Suppressor macrophage (primary cell): ENCODE measurements at places on chromosomes 13 and 19.

GRCh38 chr19:31104451-31104850 lies 244.8 kb downstream of the TSHZ3 start:
- DNase-seq: no peak

- no peak for DNase-seq
Measured at GRCh38 chr13:40583738-40584137, 82.7 kb downstream of the FOXO1 start.

- DNase-seq: no peak
Measured at GRCh38 chr19:40193587-40193849, 2.3 kb downstream of the MAP3K10 start.

GRCh38 chr19:11102944-11103343 lies 13.7 kb downstream of the LDLR start:
- no peak for DNase-seq

DNA sequence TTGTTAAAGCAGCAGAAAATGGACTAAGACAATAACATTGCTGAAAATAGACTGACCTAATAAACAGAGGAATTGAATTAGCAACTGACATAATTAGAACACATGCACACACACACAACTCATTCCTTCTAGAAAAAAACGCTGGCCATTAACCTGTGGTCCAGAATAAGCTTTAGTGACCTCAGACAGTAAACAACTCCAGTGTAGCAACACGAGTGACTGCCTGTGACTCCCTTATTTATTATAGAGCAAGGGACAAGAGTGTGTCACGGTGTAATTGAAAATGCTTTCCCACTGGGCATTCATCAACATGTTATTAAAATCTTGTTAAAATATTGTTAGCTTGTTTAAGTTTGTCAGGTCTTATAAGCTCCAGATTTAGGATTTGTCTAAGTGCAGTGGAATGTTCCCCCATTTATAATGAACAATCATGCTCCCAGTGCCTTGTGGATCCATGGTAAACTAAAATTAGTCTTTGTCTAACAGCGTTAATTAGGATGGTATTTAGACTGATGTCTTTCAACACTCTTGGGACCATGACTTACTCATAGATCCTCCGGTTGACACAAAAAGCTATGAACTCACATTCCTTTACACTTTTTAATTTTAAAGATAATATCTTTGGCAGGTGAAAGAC lies 111.7 kb upstream of the IRS2 start:
- DNase-seq: no peak
